ENCODE measurements at places on chromosomes 5 and 9.

DNA sequence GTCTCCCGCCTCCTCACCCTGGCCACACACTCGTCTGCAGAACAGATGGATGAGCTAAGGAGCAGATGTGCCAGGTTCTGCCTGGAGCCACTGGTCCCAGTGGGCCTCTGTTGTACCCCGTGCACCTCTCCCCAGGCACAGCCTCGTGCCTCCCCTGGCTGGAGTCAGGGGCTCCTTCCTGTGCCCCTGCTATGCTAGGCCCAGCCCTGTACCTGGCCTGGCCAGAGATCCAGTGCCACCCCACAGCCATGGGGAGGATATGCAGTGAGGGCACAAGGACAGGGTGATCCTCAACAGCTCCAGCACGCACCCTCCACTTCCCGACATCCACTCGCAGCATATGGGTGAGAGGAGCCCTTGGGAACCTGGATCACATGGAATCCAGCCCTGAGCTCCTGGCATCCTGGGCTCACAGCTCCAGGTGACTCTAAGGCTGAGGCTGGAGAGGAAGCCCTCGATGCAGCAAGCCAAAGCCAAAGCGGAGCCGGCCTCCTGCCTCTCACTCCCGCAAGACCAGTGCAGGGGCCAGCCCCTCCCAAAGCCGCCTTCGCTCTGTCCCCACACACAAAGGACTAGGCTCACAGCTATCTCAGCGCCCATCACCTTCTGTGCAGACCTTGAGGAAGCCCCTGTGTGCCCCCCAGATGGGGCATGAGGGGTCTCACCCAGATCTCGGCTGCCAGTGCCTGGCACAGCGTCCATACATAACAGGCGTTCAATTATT is 23.7 kb upstream of the ADAMTS2 start:
- DNase-seq = no peak

- peak; percentile 55 for DNase-seq
These were observed 45.9 kb upstream of the KCNMB1 start for GRCh38 chr5:170434966-170435605.

GRCh38 chr5:33737284-33737683 is 154.5 kb downstream of the ADAMTS12 start:
- DNase-seq = no peak

GRCh38 chr5:69364414-69364813 is 4.9 kb downstream of the AK6 start:
- DNase-seq = no peak
